ENCODE measurements at places on chromosomes 5 and 9.

- no peak for DNase-seq
These were observed 173.6 kb downstream of the ARL15 start for GRCh38 chr5:54136516-54137440.

DNA sequence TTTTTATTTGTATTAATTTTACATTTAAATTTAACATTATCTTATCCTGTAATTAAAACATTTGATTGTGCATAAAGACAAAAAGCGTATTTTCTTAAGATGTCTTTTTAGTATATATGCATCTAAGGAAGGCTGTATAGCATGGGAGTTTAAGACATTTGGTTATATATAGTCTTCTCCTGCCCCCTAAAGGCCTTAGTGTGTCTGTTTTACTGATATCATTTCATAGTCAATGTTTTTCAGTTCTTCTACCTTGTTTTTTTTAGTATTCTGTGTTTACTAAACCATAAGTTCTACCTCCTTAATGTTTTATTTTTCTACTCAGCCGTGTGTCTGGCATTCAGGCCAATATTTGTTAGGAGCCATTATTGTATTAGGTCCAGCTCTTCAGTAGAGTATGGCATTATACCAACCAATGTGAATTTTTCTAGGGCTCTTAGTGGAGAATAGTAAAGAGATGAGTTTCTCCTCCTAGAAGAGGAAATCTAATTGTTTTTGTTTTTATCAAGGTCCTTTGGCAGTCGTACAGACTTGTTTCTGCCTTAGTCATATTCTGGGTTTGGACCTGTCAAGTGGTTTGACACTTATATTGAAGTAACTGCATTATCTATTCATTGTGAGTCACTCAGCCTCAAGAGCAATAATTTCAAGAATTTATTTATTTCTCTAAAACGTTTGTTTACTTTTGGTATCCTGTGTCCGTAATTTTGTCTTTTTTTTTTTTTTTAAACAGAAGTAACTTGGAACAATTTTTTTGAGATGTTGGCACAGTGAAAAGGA lies 74.8 kb downstream of the SLF1 start:
- no peak for DNase-seq

DNA sequence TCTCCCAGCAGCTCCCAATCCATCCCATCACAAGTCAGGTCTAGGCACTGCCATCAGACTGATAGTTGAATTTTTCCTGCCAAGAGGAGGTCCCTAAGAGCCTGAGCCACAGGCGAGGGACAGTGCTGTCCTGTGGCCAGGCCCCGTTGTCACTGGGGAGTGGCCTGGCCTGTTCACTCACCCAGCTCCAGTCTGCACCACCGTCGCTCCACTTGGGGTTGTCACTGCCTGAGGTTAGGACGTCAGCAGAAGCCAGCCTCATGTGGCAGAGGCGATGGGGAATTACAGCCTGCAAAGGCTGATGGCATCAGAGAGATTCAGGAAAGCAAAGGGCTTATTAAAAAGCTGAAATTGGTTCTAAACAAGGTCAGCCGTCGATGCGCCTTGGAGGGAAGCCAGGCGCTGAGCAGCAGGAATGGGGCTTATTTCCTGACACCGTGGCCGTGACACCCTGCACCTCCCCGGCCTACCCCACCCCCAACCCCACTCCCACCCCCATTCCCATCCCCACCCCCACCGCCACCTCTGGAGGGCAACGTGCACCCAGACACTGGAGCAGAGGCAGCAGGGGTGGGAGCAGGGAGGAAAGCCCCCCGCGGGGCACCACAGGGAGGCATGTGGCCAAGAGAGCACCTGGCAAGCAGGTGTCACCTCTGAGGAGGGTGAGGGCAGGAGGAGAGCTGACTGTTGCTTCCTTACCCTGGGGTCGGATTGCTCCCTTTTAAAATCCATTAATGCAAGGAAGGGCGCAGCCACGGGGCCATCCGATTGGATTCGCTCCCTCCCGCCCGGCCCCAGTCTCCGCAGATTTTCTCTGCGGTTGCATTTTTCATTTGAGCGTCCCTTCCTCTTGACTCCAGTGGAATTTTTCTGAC lies 3.1 kb upstream of the DBH start:
- no peak for DNase-seq

- DNase-seq, result no peak
These were observed 21.9 kb upstream of the TTC39B start for GRCh38 chr9:15328946-15329345.

DNA sequence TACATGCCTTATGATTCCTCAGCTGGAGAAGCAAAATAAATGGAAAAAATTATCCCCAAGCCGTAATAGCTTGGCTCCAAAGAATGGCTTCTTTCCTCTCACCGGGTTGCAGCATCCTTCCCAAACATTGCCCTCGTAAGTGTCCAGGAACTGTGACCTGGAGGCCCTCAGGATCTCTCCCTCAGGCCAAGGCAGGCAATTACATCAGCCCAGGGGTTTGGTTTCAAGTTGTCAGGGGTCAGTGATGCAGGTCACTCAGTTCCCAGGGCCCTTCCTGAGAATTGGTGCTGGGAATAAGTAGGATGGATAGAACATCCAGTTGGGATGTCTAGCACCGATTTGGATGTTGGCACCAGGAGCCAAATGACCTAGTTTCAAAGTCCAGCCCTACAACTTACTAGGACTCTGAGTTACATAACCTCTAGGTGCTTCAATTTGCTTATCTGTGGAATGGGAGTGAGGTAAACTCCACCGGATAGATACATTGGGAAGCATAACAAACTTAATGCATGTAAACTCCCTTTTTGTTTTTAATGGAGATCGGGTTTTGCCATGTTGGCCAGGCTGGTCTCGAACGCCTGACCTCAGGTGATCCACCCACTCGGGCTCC lies 133.5 kb upstream of the DAP start:
- DNase-seq, result no peak

DNA sequence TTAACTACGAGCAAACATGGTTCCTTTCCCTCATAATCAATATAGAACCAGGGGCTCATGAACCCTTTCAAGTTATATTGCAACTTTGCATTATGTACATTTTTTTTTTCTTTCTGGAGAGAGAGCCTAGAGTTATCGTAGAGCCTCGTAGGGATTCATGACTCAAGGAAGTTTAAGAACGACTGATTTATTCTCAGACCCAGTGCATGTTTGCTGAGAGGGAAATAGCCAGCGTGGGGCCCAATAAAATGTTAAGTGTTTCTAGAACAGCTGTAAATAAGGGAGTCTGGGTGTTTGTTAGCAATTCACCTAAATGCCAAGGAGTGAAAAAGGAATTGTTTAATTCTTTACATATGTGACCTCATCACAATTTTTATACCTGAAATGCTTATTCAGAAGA lies 119.0 kb upstream of the KLF9 start:
- DNase-seq, result no peak

GRCh38 chr5:88769165-88769564 lies 113.8 kb downstream of the MEF2C start:
- no peak for DNase-seq

GRCh38 chr9:25994605-25995004 lies 316.4 kb upstream of the TUSC1 start:
- no peak for DNase-seq

DNA sequence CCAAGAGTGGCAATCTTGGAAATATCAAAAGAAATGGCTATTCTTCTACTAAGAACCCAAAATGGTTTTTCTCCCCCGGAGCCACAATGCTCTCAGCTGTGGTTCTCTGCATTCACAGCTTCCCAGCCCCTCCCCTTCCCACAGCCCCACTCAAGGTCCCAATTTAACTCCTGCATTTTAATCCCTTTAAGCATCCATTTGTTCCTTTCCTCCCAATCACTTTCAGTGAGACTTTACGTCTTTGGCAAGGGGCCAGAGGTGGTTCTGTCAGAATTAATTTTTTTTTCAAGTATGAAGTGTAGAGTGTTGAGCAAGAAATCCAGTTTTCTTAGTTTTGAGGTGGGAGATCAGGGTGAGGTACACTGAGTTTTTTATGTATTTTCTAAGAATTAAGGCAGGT lies 256.9 kb downstream of the GLIS3 start:
- DNase-seq, result no peak

DNA sequence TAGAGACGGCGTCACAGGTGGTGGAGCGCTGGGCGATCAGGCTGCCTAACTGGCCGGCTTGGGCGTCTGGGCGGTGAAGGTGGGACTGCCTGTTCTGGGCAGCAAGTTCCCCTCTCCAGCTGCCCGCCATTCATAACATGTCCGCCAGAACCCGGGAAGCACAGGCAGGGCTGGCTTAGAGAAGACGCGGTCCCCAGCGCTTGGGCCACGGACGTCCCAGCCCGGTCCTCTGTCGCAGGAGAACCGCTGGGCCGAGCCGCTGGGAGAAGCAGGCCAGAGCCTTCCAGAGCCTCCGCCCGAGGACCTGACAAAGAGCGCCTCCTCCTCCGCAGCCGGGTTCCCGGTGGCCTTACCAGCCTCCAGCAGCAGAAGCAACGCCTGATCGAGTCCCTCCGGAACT lies 15.2 kb upstream of the HAND1 start:
- DNase-seq, result no peak

- DNase-seq, result no peak
These were observed 1.9 kb downstream of the NOP16 start for GRCh38 chr5:176386491-176386890.

- DNase-seq, result no peak
These were observed 93.9 kb downstream of the RFX3 start for GRCh38 chr9:3431890-3432289.

DNA sequence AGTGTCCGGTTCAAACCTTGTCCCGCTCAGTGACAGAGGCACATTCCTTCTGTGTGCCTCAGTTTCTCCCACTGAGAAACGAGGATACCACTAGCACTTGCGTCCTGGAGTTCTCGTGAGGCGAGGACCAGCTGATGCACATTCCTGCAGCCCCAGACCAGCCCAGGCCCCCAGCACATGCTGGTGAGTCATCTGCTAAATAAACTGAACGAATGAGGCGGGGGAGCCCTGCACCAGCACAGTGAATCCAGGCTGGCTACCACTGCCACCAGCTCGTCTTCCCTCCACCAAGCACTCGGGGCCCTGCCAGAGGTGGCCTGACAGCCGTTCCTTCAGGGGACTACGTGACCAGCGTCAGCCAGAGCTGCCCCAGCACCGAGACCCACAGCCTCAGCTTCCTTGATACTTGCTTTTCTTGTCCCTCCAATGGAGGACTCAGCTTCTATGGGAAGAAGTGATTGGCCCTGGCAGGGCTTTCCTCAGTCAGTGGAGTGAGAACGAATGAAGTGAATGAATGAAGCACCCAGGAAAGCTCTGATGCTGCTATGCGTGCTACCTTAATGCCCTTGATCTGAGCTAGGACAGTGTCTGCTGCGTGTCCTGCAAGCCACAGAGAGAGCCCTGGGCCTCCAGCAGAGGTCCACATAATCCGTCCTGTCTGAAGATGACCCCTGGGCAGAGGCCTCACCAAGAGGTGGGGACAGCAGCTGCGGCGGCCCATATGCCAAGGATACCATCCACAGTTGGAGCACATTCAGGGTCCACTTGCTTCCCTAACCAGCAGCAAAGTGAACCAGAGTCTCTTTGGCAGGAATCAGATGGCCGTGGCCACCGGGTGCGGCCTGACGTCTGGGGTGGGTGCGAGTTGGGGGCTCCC lies 13.5 kb upstream of the BARX1 start:
- DNase-seq, result no peak

- no peak for DNase-seq
These were observed 197.0 kb downstream of the TRPM3 start for GRCh38 chr9:70924380-70924779.

Data from stimulated activated CD4-positive, alpha-beta T cell treated with anti-CD3 and anti-CD28 coated beads, Interleukin-4, amount 100 ng/mL, for 1 hour (primary cell).